ENCODE measurements at places on chromosomes 4 and X.
A peak's percentile ranks its signal among the peaks of the same experiment; 100 is the strongest.

- no peak for DNase-seq
Measured at GRCh38 chr4:77025643-77026321, 50.0 kb downstream of the CCNI start.

DNA sequence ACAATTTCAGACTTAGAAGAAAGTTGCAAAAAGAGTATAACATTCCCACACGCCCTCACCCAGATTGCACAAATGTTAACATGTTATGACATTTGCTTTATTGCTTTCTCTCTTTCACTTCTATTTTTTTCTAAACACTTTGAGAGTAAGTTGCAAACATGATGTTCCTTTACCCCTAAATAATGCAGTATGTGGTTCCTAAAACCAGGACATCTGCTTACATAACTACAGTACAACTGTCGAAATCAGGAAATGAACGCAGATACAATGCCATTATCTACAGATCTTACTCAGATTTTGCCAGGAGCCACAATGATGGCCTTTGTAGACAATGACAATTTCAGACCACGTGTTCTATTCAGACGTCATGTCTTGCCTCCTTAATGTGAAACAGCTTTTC is 22.4 kb downstream of the SH3TC1 start:
- DNase-seq: no peak

GRCh38 chr4:95023110-95023509 is 265.4 kb downstream of the BMPR1B start:
- DNase-seq: no peak

DNA sequence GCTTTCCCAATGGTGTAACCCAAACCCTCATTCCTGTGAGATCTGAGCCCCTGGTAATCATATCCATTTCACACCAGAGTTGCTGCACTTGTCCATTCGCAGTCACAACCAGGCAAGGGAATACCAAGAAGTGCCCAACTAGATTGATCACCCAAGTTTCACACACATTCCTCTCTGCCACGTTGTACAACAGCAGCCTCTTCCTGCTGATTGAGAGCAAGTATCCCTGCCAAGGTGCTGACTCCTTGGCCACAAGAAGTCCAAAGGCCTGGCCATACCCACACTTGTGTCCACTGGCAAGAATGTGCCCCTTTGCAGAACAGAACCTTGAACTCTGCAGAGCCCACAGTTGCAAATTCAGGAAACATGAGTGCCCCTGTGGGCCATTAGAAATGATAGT is 6.5 kb upstream of the ACOT9 start:
- no peak for DNase-seq

GRCh38 chr4:4574792-4575191 is 32.9 kb upstream of the STX18 start:
- DNase-seq: peak; percentile 69
